SJCRH30 (cell line): ENCODE measurements at places on chromosomes 1 and 21.

DNA sequence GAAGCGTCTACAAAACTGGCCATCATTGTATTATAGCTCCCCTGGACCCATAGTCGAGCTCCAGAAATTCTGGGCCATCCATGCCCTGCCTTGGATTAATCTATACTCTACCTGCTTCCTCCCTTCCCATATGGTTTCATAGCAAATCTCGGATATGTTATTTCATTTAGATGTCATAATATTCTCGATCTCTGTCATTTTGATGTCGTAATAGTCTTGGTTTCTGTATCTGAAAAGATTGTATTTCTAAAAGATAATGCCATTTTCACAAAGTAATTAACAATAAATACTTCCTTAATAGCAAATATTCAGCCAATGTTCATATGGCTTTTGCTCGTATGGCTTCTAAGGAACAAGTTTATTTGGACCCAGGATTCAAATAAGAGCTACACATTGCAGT lies 35.1 kb downstream of the DIP2A start:
- no peak for DNase-seq

DNA sequence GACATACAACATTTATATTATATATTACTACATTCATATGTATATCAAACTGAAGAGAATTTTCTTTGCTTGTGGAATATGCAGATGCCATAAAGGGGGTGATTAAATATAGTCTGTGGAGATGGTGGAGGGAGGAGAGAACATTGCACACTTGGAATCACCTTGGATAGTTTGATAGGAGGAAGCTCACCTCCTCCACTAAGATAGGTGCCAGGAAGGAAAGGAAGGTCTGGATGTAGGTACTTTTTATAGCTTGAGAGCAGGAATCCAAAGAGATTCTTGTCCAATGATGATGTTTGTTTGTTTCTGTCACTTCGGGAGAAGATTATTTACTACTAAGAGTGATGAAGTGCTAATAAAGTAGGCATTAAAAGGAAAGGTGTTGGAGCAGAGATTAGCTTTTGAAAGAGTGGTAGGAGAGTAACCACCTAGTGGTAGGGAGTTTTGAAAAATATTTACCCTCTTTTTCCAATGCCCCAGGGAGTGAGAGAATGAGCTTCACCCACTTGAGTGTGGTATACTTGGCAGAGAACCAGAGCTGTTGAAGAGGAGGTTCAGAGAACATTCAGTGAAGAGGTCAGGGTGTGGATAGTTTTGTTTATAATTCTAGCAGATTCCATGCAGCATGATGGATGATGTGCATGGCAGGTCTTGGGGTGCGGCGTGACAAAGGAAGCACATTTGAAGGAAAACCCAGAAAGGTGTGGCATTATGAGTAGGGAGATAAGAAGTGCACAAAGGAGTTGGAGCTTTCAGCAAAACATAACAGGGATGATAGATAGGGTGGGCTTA lies 145.0 kb downstream of the PATJ start:
- no peak for DNase-seq

GRCh38 chr1:55987491-55988249 lies 591.7 kb downstream of the PLPP3 start:
- no peak for DNase-seq

DNA sequence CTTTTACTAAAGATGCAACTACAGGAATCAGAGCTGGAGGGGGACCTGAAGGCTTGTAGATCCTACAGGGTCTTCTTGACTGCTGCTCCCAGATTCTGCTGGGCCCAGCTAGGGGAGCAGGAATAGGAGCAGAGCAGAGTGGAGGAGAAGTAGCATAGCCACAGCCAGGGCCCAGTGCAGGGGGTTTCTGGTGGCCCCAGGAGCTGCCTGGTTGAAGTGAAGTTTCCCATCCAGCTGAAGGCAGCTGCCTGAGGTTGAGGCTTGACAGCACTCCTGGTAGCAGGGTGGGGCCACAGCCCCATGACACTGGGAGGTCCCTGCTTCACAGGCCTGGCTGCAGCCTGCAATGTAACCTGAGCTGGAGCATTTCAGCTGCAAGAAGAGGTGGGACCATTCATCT lies 2.0 kb upstream of the INPP5B start:
- DNase-seq, result no peak

GRCh38 chr1:202047977-202048376 lies 37.6 kb downstream of the ELF3 start:
- DNase-seq, result no peak

DNA sequence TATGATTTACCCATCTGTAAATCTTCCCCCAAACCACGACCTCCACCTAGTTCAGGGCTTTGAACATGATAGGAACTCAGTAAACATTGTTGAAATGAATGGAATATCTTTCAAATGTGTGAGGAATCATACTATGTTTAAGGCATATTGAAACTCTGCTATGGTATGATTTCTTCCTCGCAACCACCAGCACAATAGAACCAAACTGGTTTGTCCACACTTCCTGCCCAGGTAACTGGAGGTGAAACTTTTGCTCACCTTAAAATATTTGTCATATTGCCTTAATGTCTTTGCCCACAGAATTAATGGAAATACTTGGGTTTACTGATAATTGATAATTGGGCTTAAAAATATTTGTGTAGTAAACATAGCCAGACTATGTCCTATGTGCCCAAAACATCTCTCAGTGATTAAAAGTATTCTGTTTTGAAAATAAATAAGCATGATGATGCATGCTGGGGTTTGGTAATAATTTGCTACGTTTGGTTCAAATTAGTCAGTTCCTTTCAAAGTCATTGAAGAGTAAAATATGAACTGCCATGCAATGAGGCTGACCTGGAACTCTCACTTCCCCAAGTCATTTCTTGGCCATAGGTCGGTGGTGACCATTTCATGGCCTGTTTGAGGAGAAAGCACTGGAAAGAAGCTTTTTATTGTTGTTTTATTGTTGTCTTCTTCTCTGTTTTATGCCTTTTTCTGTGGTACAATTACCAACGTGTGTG lies 73.3 kb downstream of the TNFSF18 start:
- DNase-seq, result no peak

- no peak for DNase-seq
Measured at GRCh38 chr1:192545896-192546521, 29.6 kb upstream of the RGS1 start.

DNA sequence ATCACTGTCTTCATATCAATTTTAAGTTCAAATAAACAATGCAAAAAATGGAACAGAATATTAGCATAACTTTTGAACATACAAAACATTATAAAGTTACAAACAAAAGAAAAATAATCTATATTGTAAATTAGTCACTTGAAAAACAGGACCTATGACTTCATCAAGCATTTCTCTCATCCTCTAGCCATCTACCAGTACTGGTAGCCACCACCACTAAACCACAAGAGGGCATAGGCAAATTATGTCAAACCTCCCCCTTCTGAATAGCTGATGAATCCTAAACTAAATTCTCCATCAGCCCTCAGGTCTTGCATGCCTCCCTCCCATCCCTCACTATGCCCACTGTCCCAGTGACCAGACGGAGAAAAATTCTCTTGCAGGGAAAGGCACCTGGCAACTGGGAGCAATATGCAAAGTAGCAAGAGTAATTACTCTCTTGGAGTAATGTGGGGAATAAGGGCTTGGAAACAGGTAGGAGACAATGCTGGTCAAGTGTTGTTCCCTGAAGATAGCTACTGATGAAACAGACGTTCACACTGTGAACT lies 37.1 kb downstream of the SSX2IP start:
- no peak for DNase-seq

- peak; percentile 61 for DNase-seq
Measured at GRCh38 chr1:37255136-37255795, 219.1 kb upstream of the ZC3H12A start.

DNA sequence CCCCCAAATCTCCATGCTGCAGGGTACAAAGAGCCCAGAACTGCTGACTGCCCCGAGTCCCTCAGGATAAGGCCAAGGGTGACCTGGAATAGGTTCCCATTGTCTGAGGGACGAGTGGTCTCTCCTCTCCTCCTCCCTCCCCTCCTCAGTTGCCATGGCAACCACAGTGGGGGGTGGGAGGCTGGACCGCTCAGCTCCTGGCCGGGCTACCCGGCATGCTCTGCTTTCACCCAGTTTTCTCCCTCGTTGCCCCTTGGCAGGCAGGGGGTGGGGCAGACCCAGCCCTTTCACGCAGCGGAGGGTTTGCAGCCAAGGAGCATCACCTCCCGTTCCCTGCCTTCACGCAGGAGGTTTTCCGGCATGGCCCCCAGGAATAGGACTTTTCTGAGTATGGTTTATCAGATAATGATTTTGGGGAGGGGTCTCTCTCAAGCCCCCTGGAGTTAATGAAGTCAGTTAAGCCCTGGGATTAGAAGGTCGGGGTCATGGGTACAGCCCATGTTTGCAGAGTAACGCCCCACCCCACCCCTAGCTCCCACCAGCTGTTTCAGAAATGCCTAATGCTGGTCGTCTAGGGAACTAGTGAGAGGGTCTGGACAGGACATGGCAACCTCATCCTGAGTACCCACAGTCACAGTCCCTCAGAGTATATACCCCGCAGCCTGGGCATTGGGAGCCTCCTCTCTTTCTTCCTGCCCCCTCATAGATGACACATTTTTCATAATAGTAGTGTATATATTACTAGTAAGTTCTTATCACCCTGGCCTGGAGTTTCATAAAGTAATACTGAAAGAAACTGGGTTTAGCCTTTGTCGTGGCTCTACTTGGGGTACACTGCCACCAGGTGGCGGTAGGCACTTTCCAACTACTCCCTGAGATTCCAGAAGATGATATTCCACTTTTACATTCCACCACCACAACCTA lies 20.7 kb downstream of the C1QB start:
- peak; percentile 59 for DNase-seq

DNA sequence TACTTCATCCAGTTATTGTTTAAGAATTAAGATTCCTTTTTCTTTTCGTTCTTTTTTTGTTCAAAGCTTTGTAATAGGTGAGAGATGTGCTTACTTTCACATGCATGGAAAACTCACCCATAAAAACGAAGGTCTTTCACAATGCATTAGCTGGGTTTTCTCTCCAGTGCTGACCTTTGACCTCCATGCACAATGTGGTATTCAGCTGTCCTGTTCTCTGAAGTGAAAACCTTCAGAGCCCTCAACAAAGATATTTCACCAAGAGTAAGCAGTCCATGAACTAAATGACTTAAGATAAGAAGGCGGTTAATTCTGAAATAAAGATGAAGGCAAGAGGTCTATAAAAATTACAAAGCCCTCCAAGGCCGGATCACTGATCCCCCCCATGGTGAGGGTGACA lies 77.1 kb upstream of the IPO9 start:
- DNase-seq, result no peak

DNA sequence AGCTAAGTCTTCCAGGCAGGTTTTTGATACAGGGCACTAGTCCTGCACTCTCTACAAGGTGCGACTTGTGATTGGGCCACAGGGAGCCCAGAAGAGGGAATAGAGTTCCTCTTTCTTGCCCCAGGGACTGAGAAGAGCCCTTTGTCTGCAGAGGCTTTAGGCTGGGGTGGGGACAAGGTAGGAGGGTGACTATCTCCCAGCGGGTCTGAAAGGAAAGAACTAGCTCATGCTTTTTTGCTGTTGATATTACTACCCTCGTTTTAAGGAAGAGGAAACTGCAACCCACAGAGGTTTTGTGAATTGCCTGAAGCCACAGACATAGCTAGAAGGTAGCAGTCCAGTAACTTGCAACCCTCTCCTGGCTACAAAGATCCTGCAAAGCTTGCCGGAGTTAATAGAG lies 615.2 kb downstream of the MATN1 start:
- DNase-seq, result no peak

DNA sequence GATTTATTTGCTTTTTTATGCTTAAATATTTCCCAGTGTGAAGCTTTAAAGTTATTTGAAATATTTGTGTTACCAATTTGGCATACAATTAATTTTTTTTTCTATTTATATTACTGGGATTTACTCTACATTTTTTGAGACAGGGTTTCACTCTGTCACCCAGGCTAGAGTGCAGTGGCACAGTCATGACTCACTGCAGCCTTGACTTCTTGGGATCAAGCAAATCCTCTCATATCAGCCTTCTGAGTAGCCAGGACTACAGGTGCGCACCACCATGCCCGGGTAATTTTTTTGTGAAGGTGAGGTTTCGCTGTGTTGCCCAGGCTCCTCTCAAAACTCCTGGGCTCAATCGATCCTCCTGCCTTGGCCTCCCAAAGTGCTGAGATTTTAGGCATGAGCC lies 39.5 kb downstream of the BACH1 start:
- no peak for DNase-seq
